ENCODE measurements at places on chromosomes 2 and 18. TPM values are rescaled to one million over a fixed set of nuclear protein-coding genes. Genes with fewer than 3 reads are reported as not detected.

DNA sequence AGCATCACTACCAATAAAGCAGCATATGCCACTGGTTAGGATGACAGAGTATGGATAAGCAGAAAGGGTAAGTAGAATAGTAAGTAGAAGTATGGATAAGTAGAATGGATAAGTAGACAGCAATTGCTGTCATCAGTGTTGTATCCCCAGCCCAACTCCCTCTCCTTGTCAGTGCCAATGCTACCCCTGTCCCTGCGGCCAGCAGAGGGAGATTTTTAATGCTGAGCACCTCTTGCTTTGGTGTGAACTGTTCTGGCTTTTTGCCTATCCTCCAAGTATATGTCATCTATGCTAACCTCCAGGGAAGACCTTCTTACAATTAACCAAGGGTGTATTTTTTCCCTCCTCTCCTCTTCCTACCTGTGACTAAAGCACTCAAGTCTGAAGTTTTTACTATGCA is 136.7 kb upstream of the SPHKAP start:
- DNase-seq: no peak

DNA sequence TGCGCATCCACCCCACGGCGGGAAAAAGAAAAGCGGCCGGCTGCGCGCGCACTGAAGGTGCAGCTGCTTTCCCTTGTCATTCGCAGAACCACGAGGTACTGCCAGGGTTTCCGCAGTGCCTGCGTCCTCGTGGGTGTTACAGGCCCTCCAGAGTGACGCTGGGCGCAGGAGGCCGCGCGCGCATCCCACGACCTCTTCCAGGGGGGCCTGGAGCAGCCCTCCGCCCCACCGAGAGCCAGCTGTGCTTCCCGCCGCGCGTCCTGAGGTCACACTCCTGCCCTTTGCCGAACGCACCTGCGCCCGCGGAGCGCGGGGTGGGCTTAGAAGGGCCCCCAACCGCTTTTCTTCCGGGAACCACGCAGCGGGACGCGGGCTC is 378 bp upstream of the IAH1 start:
- DNase-seq: no peak

GRCh38 chr2:74334931-74335333 is 8.3 kb downstream of the SLC4A5 start:
- peak; percentile 77 for DNase-seq

- DNase-seq: no peak
Observed at GRCh38 chr2:128687565-128687964, 368.9 kb upstream of the HS6ST1 start.

DNA sequence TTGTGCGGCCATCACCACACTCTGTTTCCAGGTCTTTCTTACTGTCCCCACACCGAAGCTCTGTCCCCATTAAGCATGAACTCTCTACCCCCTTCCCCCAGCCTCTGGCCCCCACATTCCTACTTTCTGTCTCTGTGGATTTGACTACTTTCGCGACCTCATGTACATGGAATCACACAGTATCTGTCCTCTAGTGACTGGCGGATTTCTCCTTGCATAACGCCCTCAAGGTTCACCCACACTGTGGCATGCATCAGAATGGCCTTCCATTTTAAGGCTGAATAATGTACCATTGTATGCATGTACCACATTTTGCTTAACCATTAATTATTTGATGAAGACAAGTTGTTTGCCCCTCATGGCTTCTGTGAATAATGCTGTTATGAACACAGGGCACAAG is 467.6 kb upstream of the HS6ST1 start:
- no peak for DNase-seq

DNA sequence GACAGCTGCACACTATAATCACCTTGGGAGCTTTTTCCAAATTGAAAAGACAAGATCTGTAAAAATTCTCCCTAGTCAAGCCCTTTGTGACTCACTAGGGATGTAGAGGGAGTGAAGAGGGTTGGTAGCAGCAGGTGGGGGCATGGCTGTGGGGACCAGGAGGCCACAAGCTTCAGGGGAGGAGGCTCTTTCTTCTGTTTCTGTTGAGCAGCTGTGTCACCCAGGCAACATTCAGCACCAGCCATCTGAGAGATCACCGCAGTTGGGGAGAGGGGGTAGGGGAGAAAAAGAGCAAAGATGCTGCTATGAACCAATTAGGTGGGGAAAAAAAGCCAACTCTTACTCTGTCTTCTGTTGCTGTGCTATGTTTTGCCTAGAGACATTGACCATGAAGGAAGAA is 352.3 kb upstream of the MEIS1 start:
- DNase-seq: no peak

The ANAPC1 gene
- total RNA-seq: 54.8 TPM

DNA sequence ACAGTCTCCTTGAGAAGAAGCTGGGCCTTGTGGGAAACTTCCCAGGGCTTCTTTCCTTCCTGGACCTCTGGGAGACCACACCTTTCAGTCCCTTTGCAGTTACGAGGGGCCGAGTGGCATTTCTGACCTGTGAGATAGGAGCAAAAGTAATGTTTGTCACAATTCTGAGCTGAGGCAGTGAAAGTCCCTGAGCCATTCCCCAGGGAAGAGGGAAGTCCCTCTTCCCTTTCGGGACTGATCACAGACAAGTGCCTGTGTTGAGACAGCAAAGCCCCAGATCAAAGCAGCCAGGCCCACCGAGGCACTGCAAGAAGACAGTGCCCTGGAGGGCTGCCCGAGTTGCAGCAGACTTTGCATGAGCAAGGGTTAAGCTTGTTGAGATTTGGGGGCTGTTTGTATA is 41.9 kb downstream of the RHOB start:
- no peak for DNase-seq

DNA sequence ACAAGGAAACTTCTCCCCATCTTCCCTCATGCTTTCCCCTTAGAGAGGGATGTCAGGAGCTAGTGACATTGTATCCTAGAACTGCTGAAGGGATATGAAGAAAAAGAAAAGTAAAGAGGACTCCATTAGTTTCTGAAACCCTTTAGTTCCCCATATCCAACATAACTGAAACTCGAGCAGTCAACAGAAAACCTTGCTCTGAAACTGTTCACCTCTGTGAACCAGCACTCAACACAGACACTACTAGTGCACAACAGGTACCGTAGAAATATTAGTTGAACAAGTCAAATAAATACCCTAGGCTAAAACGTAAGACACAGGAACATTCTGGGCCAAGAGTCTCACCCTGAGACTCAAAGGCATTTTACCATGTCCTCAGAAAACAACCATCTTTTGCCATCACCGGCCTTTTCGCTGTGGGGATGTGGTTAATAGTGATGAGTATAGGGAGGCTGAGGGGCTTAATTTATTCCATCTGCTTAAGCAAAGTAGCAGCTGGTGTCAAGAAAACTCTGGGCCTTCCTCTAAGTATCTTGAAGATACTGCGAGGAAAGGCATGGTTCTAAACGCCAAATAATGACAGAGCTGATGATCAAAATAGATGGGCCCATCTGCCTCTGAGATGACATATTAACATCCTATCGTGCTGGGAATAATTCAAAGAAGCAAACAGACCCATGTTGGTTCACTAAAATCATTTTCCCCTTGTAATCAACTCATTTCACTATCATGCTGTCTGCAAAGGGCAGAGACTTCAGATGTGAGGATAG is 156.8 kb downstream of the STK39 start:
- DNase-seq: no peak

- DNase-seq: no peak
Observed at GRCh38 chr2:68216454-68217310, 35.6 kb downstream of the PPP3R1 start.

DNA sequence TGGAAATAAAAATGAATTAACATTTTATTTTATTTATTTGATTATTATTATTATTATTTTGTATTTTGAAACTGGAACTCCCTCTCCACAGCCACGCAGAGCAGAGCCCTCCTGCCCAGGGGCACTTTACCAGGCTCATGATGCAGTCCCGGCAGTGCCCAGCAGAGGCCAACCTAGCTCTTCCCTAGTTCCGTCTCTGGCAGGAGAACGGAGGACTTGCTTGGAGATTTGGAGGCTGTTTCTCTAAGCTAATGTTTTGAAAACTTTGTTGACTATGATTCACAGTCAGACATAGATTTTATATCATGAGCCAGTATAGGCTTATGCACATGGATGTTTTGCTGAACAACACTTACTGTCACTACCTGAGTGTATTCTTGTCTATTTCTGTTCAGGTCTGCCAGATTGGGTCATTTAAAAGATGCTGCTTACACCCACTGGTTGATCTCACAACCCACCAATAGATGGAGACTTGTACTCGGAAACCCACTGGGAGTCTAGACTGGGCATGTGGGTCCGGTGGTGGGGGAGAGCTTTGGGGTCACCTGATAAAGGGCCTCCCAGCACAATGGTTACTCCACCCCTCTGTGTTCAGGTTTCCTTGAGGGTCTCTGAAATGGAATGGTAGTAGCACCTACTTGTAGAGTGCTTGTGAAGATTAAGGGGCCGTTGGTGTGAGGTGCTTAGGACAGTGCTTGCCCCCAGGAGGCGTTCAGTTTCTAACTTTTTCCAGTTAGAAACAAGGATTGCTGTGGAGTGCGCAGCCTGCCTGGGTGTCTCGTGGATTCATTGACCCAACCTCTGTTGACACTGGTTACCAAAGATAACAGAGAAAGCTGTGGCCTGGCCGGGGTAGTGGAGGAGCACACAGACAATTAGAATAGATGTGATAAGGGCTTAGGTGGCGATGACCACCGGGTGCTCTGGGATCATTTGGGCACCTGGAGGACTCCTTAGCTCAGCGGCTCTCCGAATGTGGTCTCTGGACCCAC is 177.3 kb downstream of the HAUS1 start:
- DNase-seq: peak; percentile 22

The SLC11A1 gene
- total RNA-seq: 19.0 TPM

The ZDBF2 gene
- total RNA-seq: 13.8 TPM

Data from tibial nerve (tissue), 4 donors.